ENCODE measurements at places on chromosomes 5 and 9.

- no peak for DNase-seq
These were observed 10.4 kb downstream of the ENHO start for GRCh38 chr9:34512131-34513078.

- no peak for DNase-seq
These were observed 39.4 kb upstream of the SSBP2 start for GRCh38 chr5:81790336-81790735.

DNA sequence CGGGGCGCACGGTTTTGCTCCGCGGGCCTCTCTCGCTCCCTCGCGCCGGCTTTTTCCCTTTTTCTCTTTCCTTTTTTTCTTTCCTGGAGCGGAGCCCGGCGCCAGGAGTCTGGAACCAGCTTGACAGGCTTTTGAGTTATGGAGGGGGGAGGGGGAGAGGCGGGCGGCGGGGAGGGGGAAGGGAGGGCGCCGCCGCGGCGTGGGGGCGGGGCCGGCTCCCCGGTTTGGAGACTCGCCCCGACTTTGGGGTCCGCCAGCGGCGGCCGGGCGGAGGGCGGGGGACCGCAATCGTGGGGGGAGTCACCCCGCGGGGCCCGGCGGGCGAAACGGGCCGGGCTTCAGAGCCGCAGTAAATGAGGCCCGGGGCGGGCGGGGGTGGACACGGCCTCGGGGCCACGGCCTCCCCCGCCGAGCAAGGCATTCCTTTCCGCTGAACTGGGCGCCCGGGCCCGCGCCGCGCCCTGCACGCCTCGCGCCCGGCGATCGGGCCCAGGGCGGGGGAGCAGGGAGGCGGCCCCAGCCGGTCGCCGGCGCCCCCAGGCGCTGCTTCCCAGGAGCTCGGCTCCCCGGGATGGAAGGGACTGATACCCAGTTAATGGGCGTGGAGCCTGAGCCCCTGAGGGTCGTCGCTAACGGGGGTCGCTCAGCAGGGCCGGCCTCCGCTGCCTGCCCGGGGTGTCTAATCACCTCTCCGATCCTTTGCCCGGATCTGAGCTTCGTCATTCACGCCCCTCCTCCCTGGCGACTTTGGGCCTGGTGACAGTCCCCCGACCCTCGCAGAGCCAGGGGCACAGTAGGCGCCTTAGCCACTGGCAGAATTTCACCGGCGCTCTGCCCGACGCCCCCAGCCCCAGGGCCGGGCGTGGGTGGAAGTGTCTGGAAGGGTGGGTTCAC is 138.1 kb downstream of the C9orf50 start:
- no peak for DNase-seq

GRCh38 chr5:2570586-2570985 is 180.9 kb downstream of the IRX2 start:
- DNase-seq = no peak

GRCh38 chr9:22160221-22160620 is 151.1 kb upstream of the CDKN2B start:
- DNase-seq = no peak

Data from activated CD4-positive, alpha-beta T cell treated with anti-CD3 and anti-CD28 coated beads, Interleukin-2, amount 50 U/mL, for 24 hours (primary cell).